ENCODE measurements at places on chromosomes 12 and 14. TPM values are rescaled to one million over a fixed set of nuclear protein-coding genes. Genes with fewer than 3 reads are reported as not detected.
A peak's percentile ranks its signal among the peaks of the same experiment; 100 is the strongest.

Gene WDHD1
- total RNA-seq = 6.0 TPM

DNA sequence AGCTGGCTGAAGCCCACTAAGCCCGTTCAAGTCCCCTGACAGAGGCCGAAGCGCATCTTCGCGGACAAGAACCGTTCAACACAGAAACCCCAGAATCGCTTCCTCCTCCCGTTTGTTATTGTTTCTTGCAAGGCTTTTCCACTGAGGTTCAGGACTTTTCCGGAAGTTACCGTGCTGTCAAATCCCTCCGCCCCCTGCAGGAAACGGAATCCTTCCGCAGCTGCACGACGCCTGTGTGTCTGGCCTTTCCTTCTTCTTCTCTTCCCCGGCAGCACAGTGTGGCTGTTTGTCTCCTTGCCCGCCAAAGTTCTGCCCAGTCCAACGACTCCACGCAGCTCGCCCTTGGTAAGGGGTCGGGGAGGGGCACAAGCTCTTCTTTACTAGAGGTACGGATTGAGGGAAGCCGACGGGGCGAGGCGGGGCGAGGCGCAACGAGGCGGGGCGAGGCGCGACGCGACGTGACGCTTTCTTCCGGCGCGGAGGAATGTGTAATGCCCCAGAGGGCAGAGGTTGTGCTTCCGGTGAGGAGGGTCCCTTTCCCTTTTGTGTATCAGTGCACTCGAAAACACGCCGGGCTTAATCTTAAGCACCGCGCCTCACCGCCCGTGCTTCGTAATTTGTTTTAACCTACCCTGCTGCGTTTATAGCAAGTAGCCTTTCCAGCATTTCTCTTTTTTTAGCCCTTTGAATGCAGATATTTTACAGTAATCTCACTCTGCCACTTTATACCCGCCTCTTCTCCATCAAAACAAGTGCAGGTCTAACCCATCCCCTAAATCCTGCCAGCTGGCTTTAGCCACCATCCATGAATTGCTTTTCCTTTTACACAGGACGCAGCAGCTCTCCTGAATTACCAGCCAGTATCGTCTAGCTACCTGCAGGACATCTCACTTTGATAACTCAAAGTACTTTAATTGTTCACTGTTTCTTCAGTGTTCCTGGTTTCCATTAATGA, at the start of gene KDM5A:
Gene KDM5A (minus strand): TSS at position 179 of the 955 bp plus-strand sequence. CDS start 229 bp downstream, outside the sequence.
- peak; percentile 95 for DNase-seq

DNA sequence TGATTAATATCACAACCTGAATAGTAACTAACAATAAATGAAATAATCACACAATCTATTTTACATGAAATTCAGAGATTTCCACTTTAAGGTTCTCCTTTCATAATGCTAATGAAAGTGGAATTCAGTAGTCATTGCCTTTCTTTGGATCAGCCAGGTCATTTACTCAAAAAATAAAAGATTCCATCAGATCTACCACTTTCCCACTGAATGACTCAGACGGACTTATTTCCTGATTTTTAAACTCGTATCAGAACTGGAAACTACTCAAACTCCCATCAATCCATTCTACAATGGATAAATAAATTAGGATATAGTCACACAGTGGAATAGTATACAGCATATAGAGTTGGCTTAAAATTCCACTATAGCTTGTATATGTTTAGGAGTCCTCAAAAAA, 237.1 kb downstream of the MED13L start:
- no peak for DNase-seq

GRCh38 chr12:65308601-65309071, 30.2 kb downstream of the MSRB3 start:
- no peak for DNase-seq

Gene RPS6KA5
- 8.2 TPM for total RNA-seq

DNA sequence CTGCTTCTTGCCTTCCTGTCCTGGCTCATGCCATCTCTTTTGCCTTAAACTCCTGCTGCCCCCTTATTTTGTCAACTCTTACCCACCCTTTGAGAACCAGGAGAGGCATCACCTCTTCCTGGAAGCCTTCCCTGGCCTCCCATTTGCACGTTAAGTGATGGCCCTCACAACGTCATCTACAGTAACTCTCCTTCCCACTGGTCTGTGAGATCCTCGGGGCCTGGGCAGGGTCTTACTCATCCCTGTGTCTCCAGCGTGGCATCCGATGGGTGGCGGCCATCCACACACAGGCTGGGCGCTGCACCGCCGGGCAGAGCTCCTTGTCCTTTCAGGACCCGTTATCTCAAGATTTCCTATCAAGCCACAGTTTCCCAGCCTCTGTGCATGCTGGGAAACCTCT, 16.8 kb upstream of the CACNA2D4 start:
- DNase-seq = peak; percentile 63

DNA sequence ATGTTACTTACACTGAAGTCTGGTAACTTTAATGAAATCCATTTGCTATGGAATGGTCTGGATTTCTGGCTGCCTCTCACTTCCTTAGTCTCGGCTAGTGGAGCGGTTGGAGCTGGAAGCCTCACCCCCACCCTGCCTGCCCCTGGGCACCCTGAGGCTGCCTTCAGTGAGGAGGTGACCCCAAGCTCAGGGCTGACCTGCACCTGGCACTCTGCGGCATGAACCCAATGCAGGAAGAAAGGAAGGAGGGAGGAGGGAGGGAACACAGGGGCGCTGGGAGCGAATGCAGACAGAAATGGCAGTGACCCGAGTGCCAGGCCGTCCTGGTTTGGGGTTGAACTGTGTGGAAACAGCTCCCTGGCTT, 353.1 kb downstream of the TMEM121 start:
- no peak for DNase-seq

GRCh38 chr12:98154850-98155249, 360.5 kb upstream of the TMPO start:
- DNase-seq = no peak

Gene TEX22
- total RNA-seq = 0.33 TPM

Gene C3AR1
- total RNA-seq = 41.5 TPM

Gene OR11H12
- total RNA-seq = not detected

- no peak for DNase-seq
Measured at GRCh38 chr12:51971679-51972421, 20.4 kb downstream of the ACVR1B start.

Gene KRT77
- total RNA-seq = not detected

DNA sequence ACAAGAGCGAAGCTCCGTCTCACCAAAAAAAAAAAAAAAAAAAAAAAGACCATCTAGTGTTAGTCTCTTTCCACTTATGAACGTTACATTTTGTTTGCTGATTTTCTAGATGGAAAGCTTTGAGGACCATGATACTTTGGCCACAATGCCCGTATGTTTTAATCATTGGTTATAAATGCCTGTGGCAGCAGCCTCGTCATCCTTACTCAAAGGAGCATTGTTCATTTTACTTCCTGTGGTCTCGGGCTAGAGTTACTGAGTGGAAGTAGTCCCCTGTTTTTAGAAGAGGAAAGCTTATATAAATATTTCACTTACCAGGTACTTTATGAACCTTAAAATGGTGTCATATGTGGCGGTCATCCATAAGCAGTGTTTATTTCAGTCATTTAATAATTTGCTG, 359.9 kb downstream of the AEBP2 start:
- no peak for DNase-seq

Gene CCDC197
- total RNA-seq = not detected

Gene DDX24
- 224 TPM for total RNA-seq

Gene KRT72
- 0.93 TPM for total RNA-seq

Gene CCDC175
- 0.34 TPM for total RNA-seq

DNA sequence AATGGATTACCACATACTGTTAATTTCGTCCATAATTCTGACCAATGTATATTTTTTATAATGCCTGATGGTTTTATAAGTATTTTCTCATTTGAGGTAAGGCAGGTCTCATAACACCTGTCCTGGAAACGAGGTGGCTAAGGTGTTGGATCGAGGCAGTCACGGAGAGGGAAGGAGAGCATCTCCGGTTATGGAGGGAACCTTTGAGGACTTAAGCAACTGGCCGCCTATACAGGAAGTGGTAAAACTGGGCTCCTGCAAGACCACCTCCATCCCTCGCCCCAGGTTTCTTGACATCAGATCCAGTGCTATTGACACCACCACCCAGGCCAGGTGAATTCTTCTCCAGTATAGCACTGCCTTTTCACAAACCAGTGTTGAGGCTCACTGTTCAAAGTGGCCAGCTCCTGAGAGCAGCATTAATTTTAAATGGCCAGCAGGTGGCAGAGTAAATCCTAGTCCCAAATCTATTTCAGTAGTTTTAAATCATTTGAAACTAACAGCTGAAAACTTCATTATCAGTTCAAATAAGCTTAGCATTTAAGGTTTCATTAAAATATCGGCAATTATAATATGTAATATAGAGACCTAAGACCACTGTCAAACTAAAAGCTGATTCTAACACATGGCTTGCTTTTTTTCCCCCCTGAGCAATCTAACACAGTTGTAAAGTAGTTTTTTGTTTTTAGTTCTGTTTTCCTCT, 100.8 kb downstream of the PPM1A start:
- DNase-seq = no peak

- no peak for DNase-seq
Measured at GRCh38 chr12:58711974-58712373, 208.3 kb downstream of the LRIG3 start.

- DNase-seq = no peak
Measured at GRCh38 chr12:105928436-105928835, 210.3 kb downstream of the NUAK1 start.

- DNase-seq = no peak
Measured at GRCh38 chr14:57712102-57712501, 153.8 kb downstream of the SLC35F4 start.

Gene SMAGP
- 18.1 TPM for total RNA-seq

DNA sequence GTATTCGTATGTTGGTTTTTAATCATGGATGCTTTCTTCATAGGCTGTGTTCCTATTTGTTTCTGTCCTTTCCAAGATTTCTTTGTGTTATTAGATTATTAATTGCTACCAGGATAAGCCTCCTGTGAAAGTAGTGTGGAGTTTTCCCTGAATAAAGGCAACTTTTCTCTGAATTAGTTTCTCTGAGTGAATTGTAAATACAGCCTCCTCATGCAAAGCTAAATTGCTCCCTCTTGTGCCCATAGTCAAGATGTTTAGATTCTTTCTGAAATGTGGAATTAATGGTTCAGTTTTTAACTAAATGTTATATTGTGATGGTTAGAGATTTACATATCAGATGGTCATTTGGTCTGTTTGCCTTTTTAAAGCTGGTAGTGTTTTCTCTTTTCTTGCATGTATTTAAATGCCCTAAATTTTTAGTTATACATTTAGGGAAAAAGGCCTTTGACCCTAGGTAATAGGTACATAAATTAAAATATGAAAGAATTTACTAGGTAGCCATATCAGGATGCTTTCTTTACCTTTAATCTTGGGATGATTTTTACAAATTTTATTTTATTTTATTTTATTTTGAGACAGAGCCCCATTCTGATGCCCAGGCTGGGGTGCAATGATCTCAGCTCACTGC, 8.9 kb downstream of the APAF1 start:
- no peak for DNase-seq

- DNase-seq = no peak
Measured at GRCh38 chr14:57747036-57747435, 118.9 kb downstream of the SLC35F4 start.

- no peak for DNase-seq
Measured at GRCh38 chr14:103395244-103395643, 10.0 kb downstream of the MARK3 start.

GRCh38 chr12:32089586-32089985, 17.1 kb upstream of the BICD1 start:
- no peak for DNase-seq

Gene SLC38A4
- total RNA-seq = 0.47 TPM

Gene HOXC12
- not detected for total RNA-seq

Gene NR2C1
- total RNA-seq = 133 TPM

GRCh38 chr14:91414475-91414833, 3.2 kb downstream of the CCDC88C start:
- DNase-seq = no peak

DNA sequence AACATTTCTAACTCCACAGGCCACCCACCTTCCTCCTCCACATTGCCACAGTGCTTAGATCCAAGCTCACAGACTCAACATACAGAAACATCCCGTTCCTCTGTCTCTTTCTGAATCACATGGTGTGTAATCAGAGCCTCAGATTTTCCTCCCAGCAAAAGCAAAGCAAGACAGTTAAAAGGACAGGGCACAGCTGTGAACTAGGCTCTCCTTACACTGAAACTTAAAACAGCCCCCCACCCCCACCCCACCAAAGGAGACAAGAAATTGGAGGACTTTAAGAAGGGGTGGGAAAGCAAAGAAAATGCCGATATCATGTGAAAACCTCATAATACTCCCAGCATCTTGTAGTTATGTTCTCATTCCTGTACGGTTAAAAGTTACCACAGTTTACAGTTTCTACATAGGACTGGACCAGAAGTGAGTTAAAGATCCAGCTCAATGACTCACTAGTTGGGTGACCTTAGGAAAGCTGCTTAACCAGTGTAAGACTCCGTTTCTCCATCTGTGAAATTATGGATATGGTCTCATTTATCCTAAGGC, 4.8 kb downstream of the YBX3 start:
- DNase-seq = no peak

GRCh38 chr12:102680304-102680703, 199.9 kb upstream of the IGF1 start:
- DNase-seq = no peak

Gene ARHGAP9
- total RNA-seq = 226 TPM

GRCh38 chr14:101090976-101091375, 187.5 kb upstream of the RTL1 start:
- DNase-seq = no peak

DNA sequence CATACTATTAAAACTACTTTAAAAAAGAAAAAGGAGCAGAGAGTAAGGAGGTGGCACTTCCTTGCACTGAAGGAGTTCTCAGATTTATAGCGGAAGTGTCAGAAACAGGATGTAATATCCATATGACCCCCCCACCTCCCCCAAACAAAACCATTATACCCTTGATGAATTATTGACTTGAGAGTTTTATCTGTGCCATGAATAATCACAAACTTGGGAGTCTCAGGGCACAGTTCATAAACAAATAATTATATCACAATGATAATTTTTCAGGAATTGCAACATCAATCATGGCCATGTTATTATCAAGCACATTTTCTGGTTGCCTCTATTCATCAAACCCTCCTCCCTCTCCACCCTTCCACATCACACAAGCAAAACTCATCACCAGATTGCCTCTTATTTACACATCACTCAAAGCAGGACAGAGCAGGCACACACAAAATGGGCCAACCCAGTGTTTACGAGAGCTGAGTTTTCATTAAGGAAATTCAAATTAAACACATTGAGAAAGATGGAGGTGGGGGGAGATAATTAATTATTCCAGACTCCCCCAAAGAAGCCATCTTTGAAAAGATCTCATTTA, 141.4 kb downstream of the EGLN3 start:
- DNase-seq = no peak
